Germinal center (tissue), 1 donor: ENCODE measurements at places on chromosomes 11 and 22.
A peak's percentile ranks its signal among the peaks of the same experiment; 100 is the strongest.

GRCh38 chr11:77411137-77411707 lies 62.7 kb downstream of the PAK1 start:
- peak; percentile 47 for DNase-seq

GRCh38 chr11:116862185-116862584 lies 24.8 kb upstream of the APOA1 start:
- no peak for DNase-seq

GRCh38 chr11:44016546-44017442 lies 31.0 kb upstream of the ACCSL start:
- no peak for DNase-seq

DNA sequence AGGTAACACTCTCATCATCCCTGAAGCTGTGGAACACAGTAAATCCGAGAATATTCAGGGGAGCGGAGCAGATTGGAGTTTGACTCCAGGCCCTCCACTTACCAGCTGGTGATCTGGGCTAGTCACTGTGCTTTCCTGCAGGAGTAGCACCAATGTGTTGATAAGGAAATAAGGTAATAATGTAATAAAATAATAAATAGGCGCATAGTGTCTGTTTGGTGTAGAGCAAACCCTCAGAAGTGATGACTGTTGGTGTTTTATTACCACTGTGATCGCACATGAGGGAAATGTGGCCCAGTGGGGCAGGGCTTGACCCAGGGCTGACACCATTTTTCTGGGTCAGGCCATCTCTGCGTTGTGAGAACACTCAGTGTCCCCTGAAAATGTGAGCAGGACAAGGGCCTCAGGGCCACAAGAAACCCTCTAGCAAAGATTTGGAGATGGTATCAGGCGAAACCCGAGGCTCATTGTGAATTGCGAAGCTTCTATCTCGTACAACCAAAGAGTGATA lies 563.9 kb upstream of the B3GAT1 start:
- no peak for DNase-seq

- no peak for DNase-seq
Observed at GRCh38 chr11:19366992-19367709, 126.4 kb upstream of the E2F8 start.

- DNase-seq = no peak
Observed at GRCh38 chr22:24185001-24185500, 3.8 kb downstream of the SUSD2 start.

GRCh38 chr11:96219981-96220623 lies 122.9 kb downstream of the MAML2 start:
- no peak for DNase-seq
